ENCODE measurements at places on chromosomes 2 and 18.
A peak's percentile ranks its signal among the peaks of the same experiment; 100 is the strongest.

DNA sequence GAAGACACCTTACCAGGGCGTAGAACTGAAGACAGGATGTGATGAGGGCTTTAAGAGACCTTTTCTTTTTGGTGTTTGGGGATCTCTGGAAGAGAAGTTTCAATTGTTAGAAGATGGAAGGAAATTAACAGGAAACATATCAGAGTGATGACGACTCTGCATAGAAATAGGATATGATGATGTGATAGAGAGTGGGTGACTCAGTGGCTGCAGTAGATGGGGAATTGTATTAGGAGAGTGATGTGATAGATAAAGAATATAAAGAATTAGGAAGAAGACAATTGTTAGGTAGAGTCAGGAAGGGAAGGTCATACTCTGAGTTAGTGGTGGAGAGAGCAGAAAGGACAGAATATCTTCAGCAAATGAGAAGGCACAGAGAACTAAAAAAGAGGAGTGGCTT, 593.9 kb downstream of the NYAP2 start:
- no peak for ATAC-seq

DNA sequence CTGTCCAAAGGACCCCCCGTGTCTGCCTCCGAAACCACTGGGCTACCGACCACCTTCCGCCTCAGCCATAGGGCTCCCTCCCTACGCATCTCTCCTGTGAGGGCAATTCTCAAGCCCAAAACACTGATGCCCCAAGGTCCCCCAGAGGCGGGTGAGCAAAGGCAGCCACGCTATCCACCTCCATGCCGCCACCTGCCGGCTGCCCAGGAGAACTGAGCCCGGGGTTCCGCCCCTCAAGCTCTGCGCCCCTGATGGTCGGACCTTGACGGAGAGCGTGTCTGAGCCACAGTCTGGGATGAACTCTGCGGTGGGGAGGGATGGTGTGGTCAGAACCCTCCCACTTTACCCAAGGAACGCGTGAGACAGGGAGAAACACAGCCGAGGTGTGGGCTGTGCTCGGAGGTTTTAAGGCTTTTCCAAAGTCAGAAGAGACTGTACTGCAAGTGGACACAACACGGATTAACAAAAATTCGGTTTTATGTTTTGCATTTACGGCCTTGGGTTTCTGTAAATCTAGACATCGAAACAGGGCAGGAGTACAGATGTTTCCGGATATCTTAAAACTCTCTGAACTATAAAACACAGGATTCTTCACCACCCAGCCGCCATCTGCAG, 114.1 kb downstream of the ZNF516 start:
- ATAC-seq = no peak

DNA sequence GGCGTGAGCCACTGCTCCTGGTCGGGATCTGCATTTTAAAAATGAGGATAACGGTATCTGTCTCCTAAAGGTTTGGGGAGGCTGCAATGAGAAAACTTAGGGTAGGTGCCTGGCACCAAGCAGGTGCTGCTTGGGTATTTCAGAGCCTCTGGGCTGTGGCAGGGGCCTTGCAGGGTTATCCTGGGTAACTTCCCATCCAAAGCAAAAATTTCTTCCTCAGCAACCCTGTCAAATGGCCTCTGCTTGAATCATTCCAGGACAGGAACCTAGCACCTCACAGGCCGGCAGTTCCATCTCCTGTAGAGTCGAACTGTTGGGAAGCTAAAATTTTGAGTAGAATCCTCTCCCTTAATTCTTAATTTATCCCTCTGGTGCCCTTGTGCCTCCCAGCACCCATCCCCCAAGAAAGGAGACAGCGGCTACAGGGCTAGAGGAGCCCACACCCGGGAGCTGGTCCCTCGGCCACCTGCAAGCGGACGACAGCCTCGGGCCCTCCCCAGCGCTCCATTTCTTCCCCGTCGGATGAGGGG, 868 bp downstream of the CGREF1 start:
- ATAC-seq = no peak

GRCh38 chr2:39469807-39470206, 32.7 kb upstream of the MAP4K3 start:
- peak; percentile 27 for ATAC-seq

DNA sequence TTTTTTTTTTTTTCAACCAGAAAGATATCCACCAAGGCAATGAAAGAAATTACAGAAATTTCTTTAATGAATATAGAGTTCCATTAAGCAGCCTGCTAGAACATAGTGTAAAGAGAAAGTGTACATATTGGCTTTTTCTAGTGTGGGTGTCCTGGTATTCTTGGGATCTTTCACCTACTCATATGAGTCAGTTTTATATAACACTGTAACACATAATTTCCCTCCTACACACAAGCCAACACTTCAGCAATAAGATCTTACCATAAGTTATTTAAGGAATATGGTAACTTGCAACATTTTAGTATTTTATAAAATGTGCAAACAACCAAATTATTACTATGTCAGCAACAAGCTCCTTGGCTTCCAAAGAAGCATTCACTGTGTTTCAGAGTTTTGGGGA, 59.9 kb downstream of the ZRANB3 start:
- ATAC-seq = no peak

GRCh38 chr2:28716265-28716865, 35.3 kb upstream of the PPP1CB start:
- peak; percentile 96 for ATAC-seq

All from gastroesophageal sphincter (tissue), 4 donors.